ENCODE measurements at places on chromosomes 13 and 19. TPM values are rescaled to one million over a fixed set of nuclear protein-coding genes. Genes with fewer than 3 reads are reported as not detected.

DNA sequence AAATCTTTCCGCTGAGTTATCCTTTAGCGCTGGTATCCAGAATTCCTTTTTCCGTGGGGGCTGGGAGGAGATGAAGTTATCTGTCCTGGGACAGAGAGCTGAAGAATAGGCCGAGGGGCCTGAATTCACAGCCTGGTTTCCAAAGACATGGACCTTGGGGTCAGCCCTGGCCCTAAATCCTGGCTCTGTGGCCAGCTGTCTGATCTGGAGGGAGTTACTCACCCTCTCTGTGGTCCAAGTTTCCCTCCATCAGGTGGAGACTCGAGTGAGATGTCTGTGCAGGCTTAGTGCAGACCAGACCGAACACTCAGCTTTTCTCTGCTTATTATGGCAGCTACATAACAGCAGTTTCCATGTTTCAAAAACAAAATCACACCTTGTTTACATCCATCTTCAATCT, 59.6 kb downstream of the CDADC1 start:
- no peak overlapping the region for H3K4me3 ChIP-seq
- H3K4me1 ChIP-seq, result peaks cover 36% of the 10 kb centered on the region
- peak overlapping the region; percentile 79 for H3K27ac ChIP-seq
- no peak for DNase-seq
- H3K27me3 ChIP-seq, result no peaks in the 10 kb centered on the region

DNA sequence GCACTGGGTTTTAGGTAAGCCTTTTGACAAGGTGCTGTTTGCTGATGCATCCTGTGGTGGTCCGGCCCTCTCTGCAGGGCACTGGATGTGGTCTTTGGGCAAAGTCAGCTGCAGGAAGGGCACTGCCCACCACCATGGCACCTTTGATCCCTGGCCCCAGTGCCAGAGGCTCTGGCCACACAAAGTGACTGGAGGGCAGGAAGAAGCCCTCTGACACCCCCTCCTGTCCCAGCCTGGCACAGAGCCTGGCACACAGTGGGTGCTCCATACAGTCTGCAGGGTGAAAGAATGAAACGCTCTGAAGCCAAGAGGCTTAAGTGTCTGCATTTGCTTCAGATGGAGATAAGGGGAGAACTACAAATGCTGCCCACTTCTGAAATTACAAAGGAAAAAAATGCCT, 47.6 kb upstream of the CNMD start:
- H3K4me1 ChIP-seq, result no peaks in the 10 kb centered on the region
- no peak overlapping the region for H3K4me3 ChIP-seq
- no peak overlapping the region for H3K27ac ChIP-seq
- DNase-seq, result no peak

- H3K27me3 ChIP-seq, result no peaks in the 10 kb centered on the region
- no peak overlapping the region for H3K4me3 ChIP-seq
- peaks cover 10% of the 10 kb centered on the region for H3K4me1 ChIP-seq
- H3K36me3 ChIP-seq, result no peaks in the 10 kb centered on the region
Observed at GRCh38 chr13:43195112-43195511, 171.7 kb downstream of the DNAJC15 start.

DNA sequence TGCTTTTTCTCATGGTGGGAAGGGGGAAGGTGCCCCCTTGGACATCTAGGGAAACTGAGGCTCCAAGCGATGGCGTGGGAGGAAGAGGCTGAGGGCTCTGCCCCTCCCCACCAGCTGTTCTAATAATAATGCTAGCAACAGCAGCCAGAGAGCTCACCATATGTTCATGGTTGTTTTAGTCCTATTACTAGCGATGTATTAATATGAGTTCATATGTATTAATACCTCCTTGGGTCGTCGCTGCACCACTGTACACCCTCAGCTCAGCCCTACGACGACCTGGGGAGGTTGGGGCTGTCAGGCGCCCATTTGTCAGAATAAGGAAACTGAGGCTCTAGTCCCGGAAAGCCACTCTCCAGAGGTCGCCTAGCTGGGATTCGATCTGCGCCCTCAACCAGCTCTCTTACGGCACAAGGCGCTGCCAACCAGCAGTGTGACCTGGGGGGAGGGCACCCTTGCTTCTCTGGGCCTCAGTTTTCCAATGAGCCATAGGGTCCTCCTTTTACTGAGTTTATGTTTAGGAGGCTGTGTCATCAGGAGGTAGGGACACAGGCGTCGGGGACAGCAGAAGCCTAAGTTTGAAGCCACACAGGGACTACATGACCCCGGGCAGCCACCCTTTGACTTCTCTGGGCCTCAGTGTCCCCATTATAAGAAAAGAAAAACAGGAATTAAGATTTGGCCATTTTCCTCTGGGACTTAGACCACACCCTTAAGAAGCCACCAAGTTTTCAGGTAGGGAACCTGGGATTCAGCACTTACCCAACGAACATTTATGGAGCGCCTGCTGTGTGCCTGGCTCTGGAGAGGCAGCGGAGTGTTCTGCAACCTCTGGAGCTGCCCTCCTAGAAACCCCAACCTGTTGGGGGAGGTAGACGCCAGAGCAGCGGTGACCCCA, 664 bp downstream of the MAST3 start:
- H3K27ac ChIP-seq, result no peak overlapping the region
- peaks cover 58% of the 10 kb centered on the region for H3K27me3 ChIP-seq
- DNase-seq, result no peak
- H3K4me1 ChIP-seq, result peaks cover 16% of the 10 kb centered on the region

DNA sequence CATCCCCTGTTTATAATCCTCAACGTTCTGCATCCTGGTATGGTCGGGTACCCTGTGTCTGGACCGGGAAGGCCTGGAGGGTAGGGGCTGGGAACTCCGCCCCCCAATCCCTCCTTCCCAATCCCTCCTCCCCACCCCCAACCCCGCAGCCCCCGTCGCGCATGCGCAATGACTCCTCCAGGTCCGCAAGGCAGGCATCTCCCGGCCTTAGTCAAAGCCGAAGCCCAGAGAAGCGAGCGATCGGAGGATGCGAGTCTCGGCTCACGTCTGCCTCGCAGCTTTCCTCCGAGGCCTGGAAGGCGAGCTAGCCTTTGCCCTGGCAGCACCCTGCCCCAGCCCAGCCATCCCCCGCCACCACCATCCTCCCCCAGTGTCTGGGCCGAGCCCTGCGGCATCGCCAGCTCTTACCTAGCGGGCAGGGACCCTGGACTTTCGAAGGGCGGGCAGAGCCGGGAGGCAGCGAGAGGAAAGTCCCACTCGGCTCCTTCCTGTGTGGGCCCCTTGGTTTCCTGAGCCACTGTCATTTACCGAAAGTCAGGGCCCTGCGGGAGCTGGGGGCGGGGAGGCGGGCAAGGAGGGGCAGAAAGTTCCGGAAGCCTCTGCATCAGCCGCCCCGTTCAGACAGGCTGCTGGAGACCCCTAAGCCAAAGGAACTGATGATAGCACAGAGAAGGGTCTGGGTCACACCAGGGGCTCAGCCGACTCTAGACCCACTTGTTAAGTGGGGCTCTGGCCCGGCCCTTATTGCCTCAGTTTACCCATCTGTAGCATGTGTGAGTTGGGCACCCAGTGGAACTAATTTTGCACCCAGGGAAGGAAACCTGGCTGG, at the start of gene JAK3:
JAK3 (minus strand) TSS at position 445 of the 829 bp plus-strand sequence. CDS start 3,565 bp downstream, outside the sequence.
- H3K4me1 ChIP-seq, result peaks cover 16% of the 10 kb centered on the region
- H3K27ac ChIP-seq, result peak within 1 kb of the TSS; percentile 51
- peaks cover 6% of the 10 kb centered on the region for H3K27me3 ChIP-seq
- DNase-seq, result peak; percentile 63
- H3K36me3 ChIP-seq, result peaks cover 14% of the 10 kb centered on the region

- no peak overlapping the region for H3K4me3 ChIP-seq
- DNase-seq, result no peak
- H3K36me3 ChIP-seq, result no peaks in the 10 kb centered on the region
- H3K27me3 ChIP-seq, result no peaks in the 10 kb centered on the region
- H3K27ac ChIP-seq, result no peak overlapping the region
Observed at GRCh38 chr13:104295537-104295936, 1229.3 kb upstream of the SLC10A2 start.

DNA sequence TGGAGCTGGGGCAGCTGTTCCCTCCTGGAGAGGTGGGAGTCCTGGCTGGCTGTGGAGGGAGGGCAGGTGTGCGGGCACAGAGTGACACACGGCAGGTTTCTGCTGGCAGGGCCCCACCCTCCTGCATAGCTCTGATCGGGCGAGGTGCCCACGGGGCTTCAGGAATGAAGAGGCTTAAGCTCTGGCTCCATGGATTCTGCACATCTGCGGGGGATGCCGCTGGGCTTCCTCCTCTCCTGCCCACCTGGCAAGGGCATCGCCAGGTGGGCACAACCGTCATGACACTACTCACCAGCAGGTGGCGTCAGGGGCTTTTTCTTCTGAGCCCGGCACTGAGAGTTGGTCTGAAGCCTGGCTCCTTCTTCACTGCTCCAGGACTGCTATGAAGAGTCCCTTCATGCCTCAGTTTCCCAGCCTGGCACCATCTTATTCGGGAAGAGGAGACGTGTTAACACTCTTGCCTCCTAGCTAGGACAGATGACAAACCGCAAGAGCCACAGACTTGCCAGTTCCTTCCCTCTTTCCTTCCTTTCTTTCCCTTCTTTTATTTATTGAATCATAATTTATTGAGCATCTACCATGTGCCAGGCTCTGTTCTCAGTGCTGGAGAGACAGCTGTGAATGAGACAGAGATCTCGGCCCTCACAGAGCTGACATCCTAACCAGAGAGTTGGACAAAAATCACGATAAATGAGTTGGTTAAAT, 15.2 kb upstream of the PAK4 start:
- peak; percentile 51 for DNase-seq
- no peaks in the 10 kb centered on the region for H3K36me3 ChIP-seq
- peaks cover 38% of the 10 kb centered on the region for H3K27me3 ChIP-seq
- no peaks in the 10 kb centered on the region for H3K4me1 ChIP-seq

- H3K36me3 ChIP-seq, result no peaks in the 10 kb centered on the region
- no peak overlapping the region for H3K4me3 ChIP-seq
- DNase-seq, result no peak
- no peak overlapping the region for H3K27ac ChIP-seq
- no peaks in the 10 kb centered on the region for H3K27me3 ChIP-seq
Observed at GRCh38 chr13:110089815-110090214, 217.1 kb downstream of the COL4A1 start.

Gene MISP3
- total RNA-seq, result 3.1 TPM
